Activated CD8-positive, alpha-beta T cell treated with anti-CD3 and anti-CD28 coated beads for 36 hours (primary cell): ENCODE measurements at places on chromosomes 7 and 10. TPM values are rescaled to one million over a fixed set of nuclear protein-coding genes. Genes with fewer than 3 reads are reported as not detected.

The TAS2R41 gene
- not detected for total RNA-seq

GRCh38 chr10:49633327-49634068, 19.7 kb downstream of the CHAT start:
- H3K4me3 ChIP-seq, result no peak overlapping the region
- no peak overlapping the region for H3K27ac ChIP-seq
- H3K36me3 ChIP-seq, result no peaks in the 10 kb centered on the region
- H3K4me1 ChIP-seq, result no peaks in the 10 kb centered on the region

GRCh38 chr7:36651404-36651803, 72.9 kb downstream of the AOAH start:
- peaks cover 49% of the 10 kb centered on the region for H3K4me1 ChIP-seq
- no peak for DNase-seq
- H3K27ac ChIP-seq, result peak overlapping the region; percentile 17
- H3K4me3 ChIP-seq, result no peak overlapping the region

The HOXA6 gene
- not detected for total RNA-seq

The TMEM236 gene
- 0.16 TPM for total RNA-seq

GRCh38 chr7:23700046-23700445, 10.0 kb upstream of the STK31 start:
- no peaks in the 10 kb centered on the region for H3K4me1 ChIP-seq
- H3K27me3 ChIP-seq, result no peaks in the 10 kb centered on the region
- H3K36me3 ChIP-seq, result peaks cover 19% of the 10 kb centered on the region
- no peak overlapping the region for H3K4me3 ChIP-seq
- H3K27ac ChIP-seq, result no peak overlapping the region

DNA sequence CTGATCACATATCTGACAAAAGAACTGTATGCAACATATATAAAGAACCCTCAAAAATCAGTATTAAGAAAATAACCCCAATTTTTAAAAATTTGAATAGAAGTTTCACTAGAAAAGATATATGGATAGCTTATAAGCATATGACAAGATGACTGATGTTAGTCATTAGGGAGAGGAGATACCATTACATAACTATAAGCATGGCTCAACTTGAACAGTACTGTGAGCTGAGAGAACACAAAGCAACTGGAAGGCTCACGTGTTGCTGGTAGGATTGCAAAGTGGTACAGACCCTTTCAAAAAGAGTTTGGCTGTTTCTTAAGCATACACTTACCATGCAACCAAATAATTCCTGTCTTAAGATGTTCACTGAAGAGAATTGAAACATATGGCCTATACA, 14.7 kb downstream of the CCDC71L start:
- H3K27ac ChIP-seq, result no peak overlapping the region
- no peaks in the 10 kb centered on the region for H3K27me3 ChIP-seq
- no peaks in the 10 kb centered on the region for H3K4me1 ChIP-seq
- DNase-seq, result no peak
- no peak overlapping the region for H3K4me3 ChIP-seq

The CLRN3 gene
- not detected for total RNA-seq
